ENCODE measurements at places on chromosomes 11 and 22.

DNA sequence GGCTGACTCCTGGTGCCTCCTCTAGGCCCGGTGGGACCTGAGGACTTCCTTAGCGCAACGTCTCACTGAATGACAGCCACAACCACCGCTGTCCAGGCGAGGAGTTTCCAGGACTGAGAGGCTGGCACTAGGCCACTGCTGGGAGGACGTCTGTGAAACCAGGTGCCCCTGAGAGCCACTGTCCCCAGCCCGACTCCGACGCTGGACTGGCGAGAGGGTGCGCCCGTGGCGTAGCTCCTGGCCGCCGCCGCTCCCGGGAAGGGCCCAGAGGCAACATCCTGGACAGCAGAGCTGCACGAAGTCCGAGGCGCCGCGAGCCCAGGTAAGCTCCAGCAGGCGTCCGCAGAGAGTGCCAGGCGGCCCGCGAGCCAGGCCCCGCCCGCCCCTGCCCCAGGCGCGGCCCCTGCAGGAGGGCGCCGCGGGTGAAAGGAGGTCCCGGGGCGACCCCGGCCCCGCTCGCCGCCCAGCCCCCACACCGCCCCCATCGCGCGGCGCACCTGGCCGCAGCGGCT lies 525 bp downstream of the DGCR2 start:
- DNase-seq, result peak; percentile 33

DNA sequence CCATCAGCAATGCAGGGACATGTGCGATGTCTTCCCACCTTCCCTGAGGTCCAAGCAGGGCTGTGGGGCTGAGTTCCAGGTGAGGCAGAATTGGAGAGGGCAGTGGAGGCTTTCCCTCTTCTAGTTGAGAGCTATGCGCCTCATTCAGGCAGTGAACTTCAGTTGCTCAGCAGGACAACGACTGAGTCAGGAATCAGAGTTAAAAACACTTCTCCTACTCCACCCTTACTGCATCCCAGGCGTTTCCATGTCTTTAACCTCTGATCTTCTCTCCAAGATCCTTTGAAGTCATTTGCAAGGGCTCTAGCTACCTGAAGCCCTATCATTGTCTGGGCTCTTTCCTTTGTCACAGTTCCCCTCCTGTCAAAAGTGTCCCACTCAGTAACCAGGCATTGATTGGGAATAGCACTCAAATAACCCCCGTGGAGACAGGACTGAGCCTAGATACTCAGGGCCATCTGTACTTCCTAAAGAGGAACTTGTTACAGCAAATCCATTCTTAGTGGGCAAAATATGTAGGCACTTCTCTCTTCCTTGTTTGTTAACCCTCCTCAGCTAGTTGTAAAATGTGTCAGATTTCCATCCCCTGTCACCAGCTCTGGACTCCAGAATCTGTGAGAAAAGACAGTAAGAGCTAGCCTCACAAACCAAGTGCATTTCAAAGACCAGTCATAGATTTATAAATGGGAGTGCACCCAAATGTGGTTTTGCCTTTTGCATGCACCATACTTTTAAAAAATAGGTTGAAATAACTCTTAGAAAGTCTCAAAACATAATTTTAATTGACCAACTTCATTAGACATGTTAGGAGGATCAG lies 72.5 kb upstream of the MYO18B start:
- DNase-seq, result no peak

- no peak for DNase-seq
Measured at GRCh38 chr11:118263695-118264568, at the start of gene MPZL2. Gene MPZL2, minus strand, starts transcription at chr11:118264297. Its CDS starts 144 bp downstream, at chr11:118264153.

DNA sequence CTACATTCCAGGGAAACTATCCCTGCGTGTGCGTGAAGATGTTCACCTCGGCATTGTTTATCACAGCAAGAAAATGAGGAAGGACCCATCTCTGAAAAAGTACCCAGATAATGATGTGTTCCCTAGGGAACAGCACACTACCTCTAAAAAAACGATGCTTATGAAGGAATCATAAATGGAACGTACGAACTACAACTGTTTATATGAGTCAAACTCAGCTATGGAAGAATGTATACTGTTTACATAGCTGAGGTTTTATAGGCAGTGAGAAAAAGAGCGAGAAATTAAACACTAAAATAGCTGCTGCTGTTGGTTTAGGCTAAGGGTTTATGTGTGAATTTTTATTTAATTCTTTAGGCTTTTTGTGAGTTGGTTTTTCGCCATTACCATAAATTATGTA lies 48.9 kb downstream of the APOL1 start:
- DNase-seq, result no peak

GRCh38 chr11:75072582-75072981 lies 24.1 kb downstream of the OR2AT4 start:
- no peak for DNase-seq

- DNase-seq, result no peak
Measured at GRCh38 chr11:28231475-28231874, 123.3 kb downstream of the METTL15 start.

- no peak for DNase-seq
Measured at GRCh38 chr22:37775785-37776638, 31.7 kb upstream of the GCAT start.

GRCh38 chr11:44770401-44770800 lies 43.6 kb downstream of the TSPAN18 start:
- no peak for DNase-seq

GRCh38 chr11:23280088-23280487 lies 419.8 kb upstream of the CCDC179 start:
- no peak for DNase-seq

All from effector CD8-positive, alpha-beta T cell (primary cell).